Non-pigmented ciliary epithelial cell (primary cell): ENCODE measurements at places on chromosomes 7 and 10.

GRCh38 chr10:97849687-97850402 lies at the start of gene GOLGA7B:
Gene GOLGA7B (plus strand): TSS chr10:97849843. CDS start chr10:97850304, 461 bp downstream.
- DNase-seq, result no peak

GRCh38 chr7:93054975-93055374 lies 62.8 kb downstream of the SAMD9 start:
- no peak for DNase-seq

GRCh38 chr7:122155566-122155965 lies 11.5 kb upstream of the AASS start:
- no peak for DNase-seq

GRCh38 chr10:32051926-32052325 lies 4.3 kb downstream of the KIF5B start:
- DNase-seq, result no peak

DNA sequence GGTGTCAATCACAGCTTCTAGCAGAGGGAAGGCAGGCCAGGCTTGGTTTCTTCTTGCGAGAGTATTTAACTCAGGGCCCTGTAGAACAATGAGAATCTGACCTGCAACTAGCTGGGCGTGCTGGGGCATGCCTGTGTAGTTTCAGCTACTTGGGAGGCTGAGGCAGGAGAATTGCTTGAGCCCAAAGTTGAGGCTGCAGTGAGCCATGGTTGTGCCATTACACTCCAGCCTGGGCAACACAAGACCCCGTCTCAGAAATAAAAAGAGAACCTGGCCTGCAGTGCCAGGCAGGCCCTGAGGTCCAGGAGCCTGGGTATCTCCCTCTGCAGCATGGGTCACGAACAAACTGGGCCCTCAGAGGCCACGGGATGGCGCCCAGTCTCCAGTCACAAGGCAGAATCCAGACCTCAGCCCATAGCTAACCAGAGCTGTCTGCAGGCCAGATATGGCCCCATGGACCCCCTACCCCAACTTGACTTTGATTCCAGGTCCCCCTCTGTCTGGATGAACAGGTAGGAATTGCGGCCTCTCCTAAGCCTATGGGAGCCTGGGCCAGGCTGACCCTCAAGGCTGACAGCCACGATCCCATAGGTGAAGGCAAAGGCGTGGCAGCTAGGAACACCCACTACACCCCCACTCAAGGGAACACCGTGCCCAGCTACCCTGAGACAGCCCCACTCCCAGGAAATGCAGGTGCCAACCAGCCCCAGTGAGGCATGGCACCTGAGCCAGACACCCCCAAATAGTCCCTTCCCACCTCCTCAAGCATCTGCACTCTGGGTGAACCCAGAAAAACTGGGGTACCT lies 102.7 kb upstream of the TNRC18 start:
- no peak for DNase-seq

DNA sequence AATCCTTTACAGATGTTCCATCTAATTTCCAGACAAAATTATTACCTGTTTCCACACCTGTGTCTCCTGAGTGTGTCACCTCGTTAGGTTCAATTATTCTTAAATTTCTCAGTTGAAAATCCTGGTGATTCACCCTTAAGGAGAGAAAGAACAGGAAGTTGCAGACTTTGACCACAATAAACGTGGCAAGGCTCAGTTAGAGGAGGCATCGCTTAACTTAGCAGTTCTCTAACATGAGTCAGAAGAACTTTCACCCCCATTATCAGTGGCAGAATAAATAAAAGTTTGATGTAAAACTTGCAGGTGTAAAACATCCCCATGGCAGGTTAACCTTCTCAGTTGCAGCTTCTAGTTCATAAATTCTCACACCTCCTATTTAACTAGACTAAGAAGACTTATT lies 8.3 kb downstream of the XPNPEP1 start:
- DNase-seq, result peak; percentile 85

GRCh38 chr7:112052993-112053736 lies 153.0 kb downstream of the DOCK4 start:
- DNase-seq, result no peak

DNA sequence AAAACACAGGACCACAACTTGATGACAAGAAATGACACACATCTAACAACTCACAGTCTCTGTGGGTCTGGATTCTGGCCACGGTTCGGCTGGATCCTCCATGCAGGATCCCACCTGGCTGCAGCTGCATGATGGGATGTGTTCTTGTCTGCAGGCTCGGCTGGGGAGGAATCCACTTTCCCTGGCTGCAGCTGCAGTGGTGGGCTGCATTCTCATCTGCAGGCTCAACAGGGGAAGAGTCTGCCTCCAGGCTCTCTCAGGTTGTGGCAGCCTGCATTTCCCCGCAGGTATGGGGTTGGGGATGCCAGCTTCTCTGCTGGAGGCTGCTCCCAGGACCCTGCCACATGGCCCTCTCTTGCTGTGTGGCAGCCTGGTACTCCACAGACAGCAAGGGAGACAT lies 64.9 kb downstream of the MICALL2 start:
- no peak for DNase-seq

DNA sequence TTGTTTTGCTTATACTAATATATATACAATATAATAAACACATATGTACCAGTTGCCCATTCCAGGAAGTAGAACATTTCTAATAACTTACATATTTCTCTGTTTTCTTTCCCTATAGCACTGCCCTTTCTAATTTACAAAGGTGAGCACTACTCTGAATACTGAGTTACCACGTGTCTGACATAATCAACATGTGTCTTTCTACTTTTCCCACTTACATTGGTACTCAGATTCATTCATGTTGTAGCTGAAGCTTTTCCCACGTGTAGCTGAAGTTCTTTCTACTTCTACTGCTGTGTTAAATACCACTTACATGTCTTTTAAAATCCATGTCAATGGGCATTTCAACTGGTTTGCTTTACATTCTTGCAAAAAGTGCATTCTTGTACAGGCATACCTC lies 317.3 kb downstream of the DGKB start:
- no peak for DNase-seq

GRCh38 chr7:140593672-140593982 lies 47.0 kb downstream of the DENND2A start:
- DNase-seq, result no peak

DNA sequence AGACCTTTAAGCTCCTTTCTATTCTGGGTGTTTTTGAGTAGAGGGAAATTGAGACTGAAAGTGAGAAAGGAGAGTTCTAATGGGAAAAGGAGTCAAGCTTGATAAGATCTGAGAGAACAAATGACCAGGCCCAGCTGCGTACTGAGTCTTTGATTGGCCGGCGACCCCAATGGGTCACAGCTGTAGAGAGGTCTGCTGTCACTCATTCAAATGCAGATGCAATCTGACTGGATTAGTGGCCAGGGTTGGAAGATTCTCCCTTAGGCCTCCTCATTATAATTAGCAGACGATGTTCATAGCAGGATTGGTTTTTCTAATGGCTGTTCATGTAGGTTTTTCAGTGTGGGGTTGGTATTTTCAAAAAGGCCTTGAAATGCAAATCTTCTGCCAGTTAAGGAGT lies 127.2 kb upstream of the SLC25A13 start:
- DNase-seq, result no peak

- no peak for DNase-seq
These were observed 61.4 kb upstream of the NME8 start for GRCh38 chr7:37786741-37787569.

DNA sequence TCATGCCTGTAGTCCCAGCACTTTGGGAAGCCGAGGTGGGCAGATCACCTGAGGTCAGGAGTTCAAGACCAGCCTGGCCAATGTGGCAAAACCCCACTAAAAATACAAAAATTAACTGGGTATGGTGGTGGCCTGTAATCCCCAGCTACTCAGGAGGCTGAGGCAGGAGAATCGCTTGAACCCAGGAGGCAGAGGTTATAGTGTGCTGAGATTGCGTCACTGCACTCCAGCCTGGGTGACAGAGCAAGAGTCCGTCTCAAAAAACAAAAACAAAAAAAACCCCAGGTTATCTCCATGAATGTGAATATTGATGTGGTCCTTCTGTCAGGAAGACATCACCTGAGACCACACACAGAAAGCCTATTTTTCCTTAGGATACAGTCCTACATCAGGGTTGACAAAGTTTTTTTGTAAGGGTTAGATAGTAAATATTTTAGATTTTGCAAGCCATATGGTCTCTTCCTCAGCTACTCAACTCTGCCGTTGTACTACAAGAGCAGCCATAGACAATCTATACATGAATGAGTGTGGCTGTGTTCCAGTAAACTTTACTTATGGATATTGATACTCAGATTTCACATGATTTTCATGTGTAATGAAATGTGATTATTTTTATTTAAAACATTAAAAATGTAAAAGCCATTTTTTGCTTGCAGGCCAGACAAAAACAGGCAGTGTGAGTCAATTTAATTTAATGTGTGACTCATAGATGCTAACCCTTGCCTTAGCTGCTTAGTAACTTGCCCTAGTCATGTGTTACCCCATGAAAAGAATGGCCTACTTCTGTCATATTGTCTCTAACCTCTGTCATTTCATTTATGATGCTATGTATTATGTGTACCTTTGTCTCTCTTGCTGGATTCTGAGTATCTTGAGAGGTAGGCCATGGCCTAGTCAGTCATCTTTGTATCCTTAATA lies 78.1 kb downstream of the TPST1 start:
- DNase-seq, result peak; percentile 62

DNA sequence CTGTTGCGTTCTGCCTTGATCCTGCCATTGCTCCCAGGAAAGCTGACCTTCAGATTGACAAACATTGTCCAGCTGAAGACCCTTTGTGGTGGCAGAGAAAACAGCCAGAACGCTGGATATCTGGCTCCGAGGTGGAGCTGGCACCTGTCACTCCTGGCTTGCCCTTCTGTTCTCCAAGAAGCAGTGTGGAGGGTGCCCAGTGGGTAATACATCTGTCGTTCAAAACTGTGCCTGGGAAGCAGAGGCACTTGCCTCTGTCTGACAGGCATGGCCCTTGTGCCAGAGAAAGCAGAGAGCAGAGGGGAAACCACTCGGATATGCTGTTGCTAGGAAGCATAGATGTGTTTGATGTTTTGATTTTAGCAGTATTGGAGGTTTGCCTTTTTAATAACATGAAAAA lies 231.4 kb downstream of the BMPER start:
- no peak for DNase-seq

- no peak for DNase-seq
These were observed 658 bp downstream of the CYP2E1 start for GRCh38 chr10:133527771-133528271.
